ENCODE measurements at places on chromosomes 1 and 21. TPM values are rescaled to one million over a fixed set of nuclear protein-coding genes. Genes with fewer than 3 reads are reported as not detected.

The FMO1 gene
- total RNA-seq, result not detected

The SPATA1 gene
- total RNA-seq, result not detected

The AIRE gene
- 0.17 TPM for total RNA-seq

The AMIGO1 gene
- 2.8 TPM for total RNA-seq

The MYOC gene
- total RNA-seq, result not detected

The MPZ gene
- total RNA-seq, result 0.54 TPM

The SYT11 gene
- 23.4 TPM for total RNA-seq

The UBQLN4 gene
- total RNA-seq, result 28.2 TPM

The TMEM200B gene
- 2.9 TPM for total RNA-seq

The TBCE gene
- total RNA-seq, result 21.8 TPM

The C1orf185 gene
- not detected for total RNA-seq

The TRIM58 gene
- total RNA-seq, result 5.3 TPM
